ENCODE measurements at places on chromosomes 2 and 18. TPM values are rescaled to one million over a fixed set of nuclear protein-coding genes. Genes with fewer than 3 reads are reported as not detected.

DNA sequence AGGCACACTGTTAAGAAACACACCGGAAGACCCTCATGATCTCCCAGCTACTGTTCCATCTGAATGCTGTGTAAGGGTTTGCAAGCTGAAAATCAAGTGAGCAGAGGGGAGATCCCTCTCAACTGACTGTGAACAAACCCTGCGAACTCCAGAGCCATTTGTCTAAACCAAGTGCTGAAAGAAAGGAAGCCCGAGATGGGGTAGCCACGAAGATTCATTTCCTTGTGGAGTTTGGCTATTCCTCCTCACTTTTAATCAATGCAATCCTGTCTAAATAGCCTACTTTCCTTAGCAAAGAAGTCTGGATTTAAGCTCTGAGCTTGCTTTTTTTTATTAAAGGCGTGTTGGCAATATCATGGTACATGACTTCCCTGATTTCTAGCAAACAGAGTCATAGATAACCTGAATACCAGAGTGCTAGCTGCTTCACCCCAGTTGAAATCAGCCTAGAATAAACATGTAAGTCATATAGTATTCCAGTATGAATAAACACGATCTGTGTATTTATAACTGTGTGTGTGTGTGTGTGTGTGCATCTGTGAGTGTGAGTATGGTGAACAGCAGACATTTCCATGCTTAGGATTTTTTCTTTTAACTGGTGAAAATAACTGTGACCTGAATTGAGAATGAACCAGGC, 365.2 kb downstream of the ZNF521 start:
- H3K36me3 ChIP-seq: no peaks in the 10 kb centered on the region
- H3K27me3 ChIP-seq: peaks cover 12% of the 10 kb centered on the region
- DNase-seq: no peak
- H3K27ac ChIP-seq: no peak overlapping the region
- H3K4me1 ChIP-seq: no peaks in the 10 kb centered on the region

- H3K27ac ChIP-seq: no peak overlapping the region
- no peak for DNase-seq
- no peaks in the 10 kb centered on the region for H3K4me1 ChIP-seq
- H3K36me3 ChIP-seq: no peaks in the 10 kb centered on the region
- H3K4me3 ChIP-seq: no peak overlapping the region
These were observed 112.4 kb downstream of the FEZ2 start for GRCh38 chr2:36485521-36485920.

DNA sequence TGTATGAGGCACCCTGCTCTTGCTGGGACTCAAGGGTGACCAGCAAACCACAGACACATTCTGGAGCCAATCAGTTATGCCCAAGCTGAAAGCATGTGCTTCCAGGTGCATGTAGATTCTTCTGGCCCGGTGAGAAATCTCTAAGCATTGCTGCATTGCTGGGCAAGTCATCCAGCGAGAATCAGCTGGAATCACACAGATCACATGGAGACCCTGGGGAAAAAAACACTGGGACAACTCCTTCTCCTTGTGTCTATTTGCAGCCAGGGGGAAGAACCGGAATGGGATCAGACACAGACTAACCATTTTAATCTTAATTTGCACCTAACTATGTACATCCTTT, 119.7 kb upstream of the KLF7 start:
- no peaks in the 10 kb centered on the region for H3K36me3 ChIP-seq
- no peak overlapping the region for H3K27ac ChIP-seq
- peaks cover 8% of the 10 kb centered on the region for H3K27me3 ChIP-seq

KCNJ13 gene
- not detected for total RNA-seq
